ENCODE measurements at places on chromosomes 3 and 15.

DNA sequence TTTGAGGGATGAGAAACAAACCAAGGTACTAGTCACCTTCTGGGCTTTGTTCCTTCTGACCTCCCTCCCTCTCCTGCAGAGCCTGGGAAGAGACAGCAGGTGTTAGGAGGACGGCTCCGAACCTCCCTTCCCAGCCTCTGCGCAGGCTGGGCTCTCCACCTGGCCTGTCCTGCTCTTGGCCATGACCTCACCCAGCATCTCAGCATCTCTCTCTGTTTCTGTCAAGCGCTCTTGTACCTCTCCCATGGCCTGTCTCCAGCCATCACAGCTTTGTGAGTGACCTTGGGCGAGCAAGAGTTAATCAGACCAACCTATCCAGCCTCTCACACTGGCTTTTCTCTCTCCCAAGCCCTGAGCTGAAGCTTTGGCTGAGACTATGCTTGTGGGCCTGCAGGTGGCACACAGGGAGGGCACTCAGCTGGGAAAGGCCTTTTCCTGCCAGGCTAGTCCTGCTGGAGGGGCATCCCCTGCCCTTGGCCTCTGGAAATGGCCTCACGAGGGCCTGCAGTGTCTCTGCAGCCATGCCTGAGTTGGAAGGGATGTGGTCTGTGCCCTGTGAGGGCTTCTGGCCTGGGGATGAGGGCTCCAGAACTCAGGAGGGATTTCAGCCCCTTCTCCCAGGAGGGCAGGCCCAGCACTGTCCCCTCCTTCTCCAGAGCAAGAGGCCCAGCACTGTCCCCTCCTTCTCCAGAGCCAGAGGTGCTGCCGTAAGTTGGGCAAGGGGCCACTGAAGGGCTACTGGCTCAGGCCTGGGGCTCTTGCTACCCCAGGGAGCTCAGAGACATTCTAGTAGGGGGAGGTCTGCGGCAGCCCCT lies 2.1 kb downstream of the CHST13 start:
- no peak for DNase-seq

- no peak for DNase-seq
These were observed 67.8 kb upstream of the PPP2R3A start for GRCh38 chr3:135897715-135898114.

GRCh38 chr3:52181543-52181942 lies 16.4 kb upstream of the ALAS1 start:
- no peak for DNase-seq

GRCh38 chr3:133674290-133674919 lies 12.7 kb upstream of the TOPBP1 start:
- DNase-seq: no peak

DNA sequence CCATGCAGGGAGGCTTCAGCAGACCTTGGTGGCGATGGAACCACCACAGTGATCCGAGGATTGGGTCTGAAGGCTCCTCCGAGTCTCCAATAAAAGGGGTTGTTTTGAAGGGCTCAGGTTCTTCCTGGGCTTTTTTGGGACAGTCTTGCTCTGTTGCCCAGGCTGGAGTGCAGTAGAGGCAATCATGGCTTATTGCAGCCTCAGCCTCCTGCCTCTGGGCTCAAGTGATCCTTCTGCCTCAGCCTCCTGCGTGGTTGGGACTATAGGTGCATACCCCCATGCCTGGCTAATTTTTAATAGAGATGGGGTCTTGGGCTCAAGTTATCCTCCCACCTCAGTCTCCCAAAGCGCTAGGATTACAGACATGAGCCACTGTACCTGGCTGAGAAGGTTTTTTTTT lies 84.8 kb downstream of the IGF1R start:
- no peak for DNase-seq

- no peak for DNase-seq
These were observed 30.3 kb upstream of the SEMA3F start for GRCh38 chr3:50124800-50125178.

DNA sequence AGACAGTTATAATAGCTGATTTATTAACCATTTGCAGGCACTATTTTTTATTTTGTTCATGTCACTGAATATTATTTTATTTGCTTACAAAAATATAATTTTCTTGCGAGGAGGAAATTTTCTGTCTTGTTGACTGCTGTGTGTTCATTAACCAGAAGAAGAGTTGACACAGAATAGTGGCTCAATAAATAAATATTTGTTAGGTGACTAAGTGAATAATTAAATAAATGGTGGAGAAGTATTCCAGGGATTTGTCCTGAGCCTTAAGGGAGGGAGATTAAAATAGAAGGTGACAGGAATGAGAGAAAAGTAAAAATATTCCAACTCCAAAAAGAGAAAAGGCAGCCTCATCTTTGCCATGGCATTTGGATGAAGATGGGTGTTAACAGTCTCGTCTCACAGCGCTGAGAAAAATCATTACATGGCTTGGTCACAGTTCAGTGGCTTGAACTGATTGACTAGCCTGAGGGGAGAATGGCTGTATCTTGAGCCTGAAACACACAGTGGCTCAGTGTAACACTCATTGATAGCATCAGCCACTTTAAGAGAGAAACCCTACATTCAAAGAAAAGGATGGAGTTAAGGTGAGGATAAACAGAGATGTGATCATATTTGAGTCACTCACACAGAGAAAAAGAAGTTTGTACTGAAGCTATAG lies 449.9 kb upstream of the NAALADL2 start:
- DNase-seq: no peak

DNA sequence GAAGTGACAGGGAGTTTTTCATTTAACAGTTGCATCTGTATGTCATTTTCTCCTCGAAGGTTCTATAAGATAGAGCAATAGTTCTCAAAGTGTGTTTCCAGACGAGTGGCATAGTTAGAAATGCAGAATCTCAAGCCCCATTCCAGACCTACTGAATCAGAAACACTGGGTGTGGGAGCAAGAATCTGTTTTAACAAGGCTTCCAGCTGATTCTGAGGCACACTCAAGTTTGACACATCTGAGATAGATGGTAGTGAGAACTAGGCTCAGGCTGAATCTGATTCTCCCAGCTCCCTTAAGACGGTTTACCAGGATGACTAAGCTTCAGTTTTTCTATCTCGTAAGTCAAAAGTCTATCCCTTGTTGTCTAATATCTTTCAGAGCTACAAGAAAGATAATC lies 159.8 kb upstream of the NUDT16 start:
- no peak for DNase-seq

DNA sequence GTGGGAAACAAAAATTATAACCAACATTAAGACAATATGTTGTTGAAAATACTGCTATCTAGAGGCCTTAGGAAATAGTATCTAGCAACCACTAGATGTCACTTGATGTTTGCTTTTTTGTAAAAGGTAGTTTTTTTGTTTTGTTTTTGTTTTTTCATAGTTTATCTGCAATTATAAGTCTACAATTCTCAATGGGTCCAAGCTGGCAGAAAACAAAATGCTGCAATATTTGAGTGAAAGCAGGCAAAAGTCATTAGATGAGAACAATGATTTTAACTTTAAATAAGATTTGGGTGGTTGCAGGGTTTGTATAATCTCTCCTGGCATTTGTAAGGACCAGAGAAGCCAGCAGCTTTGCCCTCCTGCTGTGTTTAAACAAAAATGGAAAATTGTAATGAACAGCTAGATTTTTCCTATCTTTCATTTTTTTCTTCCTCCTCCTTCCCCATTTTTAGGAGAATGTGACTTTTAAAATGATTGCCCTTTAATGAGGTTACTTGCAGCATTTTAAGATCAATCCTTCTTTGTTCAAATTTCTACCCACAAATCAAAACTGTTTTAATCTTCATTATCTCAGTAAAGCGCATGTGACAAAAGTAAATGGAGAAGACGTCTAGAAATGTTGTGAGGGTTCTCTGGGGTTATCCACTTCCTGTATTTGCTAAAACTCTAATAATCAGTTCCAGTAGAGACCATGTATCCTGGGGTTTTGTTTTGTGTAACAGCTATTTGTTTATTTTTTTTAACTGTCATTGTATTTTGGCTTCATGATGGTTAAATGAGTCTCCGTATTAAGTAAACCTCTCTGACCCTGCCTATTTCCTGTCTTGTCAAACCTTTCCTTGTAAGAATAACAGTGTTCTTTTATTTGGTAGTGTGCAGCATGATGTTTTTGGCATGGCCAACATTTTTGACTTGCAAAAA lies 27.3 kb downstream of the DUT start:
- no peak for DNase-seq

DNA sequence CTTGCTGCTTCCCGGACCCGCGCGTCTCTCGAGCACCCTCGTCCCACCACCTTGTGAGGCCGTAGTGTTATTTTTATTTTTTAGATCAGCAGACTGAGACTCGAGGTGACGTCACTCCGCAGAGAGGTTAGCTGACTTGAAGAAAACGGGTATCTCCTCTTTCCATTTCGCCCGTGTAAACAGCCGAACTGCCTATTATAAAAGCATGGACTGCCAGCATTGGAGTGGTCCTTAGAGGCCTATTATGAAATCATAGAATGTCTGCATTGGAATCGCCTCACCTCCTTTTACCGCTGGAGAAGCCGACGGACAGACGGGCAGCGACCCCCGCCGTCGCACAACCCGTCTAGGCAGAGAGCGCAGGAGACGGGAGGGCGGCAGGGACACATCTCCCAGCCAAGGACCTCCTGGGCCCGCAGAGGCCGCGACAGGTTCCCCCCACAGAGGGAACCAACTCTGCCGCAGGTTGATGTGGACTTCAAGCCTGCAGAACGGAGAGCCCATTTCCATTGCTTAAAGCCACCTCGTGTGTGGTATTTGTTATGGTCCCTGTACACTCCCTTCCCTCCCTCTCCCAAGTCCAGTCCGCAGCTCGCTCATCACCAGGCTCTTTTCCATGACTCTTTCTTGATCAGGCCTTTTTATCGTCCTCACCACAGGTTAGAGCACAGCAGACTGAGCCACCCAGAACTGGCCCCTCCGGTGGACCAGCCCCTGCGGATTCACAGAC lies 540 bp upstream of the PPP1R2 start:
- no peak for DNase-seq

DNA sequence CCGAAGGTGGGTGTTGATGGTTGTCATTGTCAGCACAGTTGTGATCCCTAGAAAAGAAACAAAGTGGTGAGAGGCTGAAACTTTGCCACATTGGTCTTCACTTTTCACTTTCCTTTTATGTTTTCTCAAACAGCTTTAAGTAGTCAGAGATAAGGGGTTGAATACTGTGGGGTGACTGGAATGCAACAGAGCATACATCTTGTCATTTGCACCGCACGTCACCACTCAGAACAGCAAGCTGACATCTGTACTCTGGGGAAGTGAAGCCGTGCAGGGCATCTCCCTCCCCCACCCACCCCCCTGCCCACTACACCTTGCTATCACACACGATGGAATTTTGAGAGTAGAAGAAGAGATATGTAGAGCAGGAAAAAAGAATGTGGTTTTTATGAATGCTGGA lies 211.7 kb downstream of the GABRB3 start:
- no peak for DNase-seq

GRCh38 chr3:189977174-189977573 lies 143.5 kb downstream of the P3H2 start:
- DNase-seq: no peak

- no peak for DNase-seq
These were observed 31.3 kb downstream of the CCDC13 start for GRCh38 chr3:42741796-42742195.

- DNase-seq: no peak
These were observed 29.5 kb downstream of the CLEC3B start for GRCh38 chr3:45055411-45056143.

- no peak for DNase-seq
These were observed 81.2 kb downstream of the TLE3 start for GRCh38 chr15:70016511-70016994.

- no peak for DNase-seq
These were observed 28.0 kb upstream of the VGLL4 start for GRCh38 chr3:11671648-11672100.

DNA sequence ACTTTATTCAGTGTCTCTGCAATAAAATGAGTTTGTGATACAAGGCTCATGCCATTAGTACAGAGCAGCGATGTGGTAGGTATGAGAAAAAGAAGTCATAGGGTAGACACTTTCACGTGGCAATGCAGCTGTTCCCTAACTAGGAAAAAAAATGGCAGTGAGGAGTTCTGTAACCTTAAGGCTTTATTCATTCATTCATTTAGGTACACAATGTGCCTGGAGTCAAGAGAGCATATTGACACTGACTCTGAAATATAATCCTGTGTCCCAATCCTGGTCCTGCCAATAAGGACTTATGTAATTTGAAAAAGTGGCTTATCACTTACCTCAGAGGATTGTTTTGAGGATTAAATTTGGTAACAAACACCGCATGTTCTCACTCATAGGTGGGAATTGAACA lies 173.0 kb upstream of the AZI2 start:
- no peak for DNase-seq

- no peak for DNase-seq
These were observed 22.6 kb upstream of the C3orf70 start for GRCh38 chr3:185175370-185175987.

GRCh38 chr3:171797265-171797679 lies 13.0 kb downstream of the PLD1 start:
- no peak for DNase-seq

DNA sequence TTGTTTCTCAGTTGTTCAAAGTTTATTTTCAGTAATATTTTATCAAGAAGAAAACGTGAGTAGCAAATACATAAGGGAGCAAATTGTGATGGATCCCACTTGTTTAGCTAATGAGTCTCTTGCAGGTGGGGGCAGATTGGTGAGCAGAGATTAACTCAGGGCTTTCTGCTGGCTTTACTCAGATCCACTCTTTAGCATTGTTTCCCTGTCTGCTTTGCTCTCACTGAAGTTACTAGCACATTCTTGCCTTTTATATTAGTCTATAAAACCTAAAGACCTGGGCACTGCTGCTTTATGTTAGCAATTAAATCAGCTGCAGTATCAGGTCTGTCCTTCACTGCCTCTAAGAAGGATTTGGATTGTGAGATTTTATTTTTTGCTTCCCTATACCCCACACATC lies 71.5 kb downstream of the STAC start:
- DNase-seq: no peak

DNA sequence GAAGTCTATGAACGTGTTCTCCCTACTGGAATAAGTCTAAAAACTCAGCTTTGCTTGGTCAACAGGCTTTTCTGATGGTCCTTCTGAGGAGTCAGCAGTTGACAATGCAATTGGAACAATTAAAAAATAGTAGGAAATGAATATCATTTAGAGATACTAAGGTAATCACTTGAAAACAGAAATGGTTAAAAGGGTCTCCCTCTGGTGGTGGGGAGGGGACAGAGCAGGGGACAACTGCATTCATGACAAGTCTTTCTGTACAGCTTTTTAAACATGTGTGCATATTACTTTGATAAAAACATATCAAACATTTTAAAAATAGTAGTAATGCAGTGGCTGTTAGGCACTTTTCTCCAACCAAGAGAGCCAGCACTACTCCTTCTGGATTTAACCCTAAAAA lies 119.9 kb upstream of the FHIT start:
- no peak for DNase-seq
